ENCODE measurements at places on chromosomes 12 and 14.

DNA sequence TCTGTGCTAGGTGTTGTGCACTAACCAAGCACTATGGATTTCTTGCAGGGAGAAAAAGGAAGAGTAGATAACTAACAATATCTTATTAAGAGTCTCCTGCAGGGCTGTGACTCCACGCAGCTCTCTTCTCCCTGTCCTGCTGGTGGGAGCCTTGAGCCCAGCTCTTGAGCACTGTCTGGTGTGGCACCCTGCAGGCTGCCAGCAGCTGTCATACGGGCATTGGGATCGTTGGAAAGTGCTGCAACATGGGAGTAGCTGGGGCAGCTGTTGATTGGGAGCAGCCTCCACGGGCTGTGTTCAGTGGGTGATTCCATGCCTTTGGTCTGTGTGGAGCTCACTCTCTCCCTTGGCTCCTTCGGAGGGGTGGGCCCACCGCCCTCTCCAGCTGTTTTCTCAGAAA is 125.3 kb downstream of the FBXL14 start:
- no peak for DNase-seq

DNA sequence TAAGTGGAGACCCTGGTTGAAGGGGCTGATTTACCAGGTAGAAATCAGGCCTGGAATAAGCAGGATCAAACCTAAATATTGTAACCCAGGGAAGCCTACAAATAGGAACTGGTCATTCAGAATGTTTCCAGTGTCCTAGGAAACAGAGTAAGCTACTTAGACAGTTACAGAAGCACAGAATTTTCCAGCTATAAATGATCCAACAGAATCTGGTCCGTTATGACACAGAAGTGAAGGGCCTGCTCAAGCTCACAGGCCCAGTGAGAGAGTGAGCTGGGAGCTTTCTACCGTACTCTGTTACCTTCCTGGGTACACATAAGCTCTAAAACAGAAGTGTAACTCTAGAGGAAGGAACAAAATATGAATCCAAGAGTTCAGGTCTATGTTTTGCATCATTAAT is 119.1 kb downstream of the TTC7B start:
- DNase-seq, result no peak

DNA sequence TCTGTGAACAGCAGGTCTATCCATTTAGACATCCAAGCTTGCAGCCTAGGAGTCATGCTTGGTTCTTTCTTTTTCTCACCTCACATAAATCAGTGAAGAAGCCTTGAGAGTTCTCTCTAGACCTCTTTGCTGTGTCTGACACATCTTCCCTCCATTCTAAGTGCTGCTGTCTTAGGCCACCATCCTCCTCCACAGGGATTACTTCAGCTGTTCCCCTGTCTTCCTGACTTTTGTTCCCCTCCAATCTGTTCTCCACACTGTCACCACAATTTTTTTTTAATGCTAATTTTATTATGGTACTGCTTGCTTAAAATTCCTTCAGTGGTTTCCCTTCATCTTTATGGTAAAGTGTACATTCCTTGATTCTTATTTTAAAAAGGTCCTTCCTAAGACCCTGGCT is 71.8 kb downstream of the DERA start:
- DNase-seq, result no peak

- no peak for DNase-seq
Observed at GRCh38 chr12:54427106-54427505, 8.0 kb upstream of the ITGA5 start.

DNA sequence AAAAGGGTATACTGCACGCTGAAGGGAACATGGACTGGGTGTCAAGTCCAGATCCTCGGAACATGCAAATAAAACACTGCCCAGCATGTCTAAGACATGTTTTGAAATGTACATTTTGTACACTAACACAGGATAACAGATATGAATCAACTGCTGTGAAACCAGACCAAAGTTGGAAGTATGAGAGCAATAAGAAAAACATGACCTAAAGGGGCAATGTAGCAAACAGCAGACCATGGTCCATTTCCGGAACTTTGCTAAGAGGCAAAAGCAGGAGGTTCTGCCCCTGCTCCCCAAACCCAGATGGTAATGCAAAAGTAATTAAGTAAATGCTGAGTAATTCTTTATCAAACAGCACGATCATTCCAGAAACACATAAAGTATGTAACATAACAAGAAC is 125.2 kb downstream of the SLC25A21 start:
- DNase-seq, result no peak

DNA sequence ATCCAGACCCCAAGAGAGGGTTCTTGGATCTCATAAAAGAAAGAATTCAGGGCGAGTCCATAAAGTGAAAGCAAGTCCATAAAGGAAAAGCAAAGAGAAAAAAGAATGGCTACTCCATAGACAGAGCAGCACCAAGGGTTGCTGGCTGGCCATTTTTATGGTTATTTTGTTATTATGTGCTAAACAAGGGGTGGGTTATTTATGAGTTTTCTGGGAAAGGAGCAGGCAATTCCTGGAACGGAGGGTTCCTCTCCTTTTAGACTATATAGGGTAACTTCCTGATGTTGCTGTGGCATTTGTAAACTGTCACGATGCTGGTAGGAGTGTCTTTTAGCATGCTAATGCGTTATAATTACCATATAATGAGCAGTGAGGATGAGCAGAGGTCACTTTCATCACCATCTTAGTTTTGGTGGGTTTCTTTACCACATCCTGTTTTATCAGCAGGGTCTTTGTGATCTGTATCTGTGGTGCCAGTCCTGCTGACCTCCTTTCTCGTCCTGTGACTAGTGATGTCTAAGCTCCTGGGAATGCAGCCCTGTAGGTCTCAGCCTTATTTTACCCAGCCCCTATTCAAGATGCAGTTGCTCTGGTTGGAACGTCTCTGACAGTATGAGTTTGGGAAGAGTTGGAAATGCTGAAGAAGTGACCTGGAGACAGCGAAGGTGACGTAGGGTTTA is 100.5 kb downstream of the ZNF664 start:
- DNase-seq, result no peak

- DNase-seq, result no peak
Observed at GRCh38 chr14:86027144-86027543, 497.2 kb downstream of the FLRT2 start.

DNA sequence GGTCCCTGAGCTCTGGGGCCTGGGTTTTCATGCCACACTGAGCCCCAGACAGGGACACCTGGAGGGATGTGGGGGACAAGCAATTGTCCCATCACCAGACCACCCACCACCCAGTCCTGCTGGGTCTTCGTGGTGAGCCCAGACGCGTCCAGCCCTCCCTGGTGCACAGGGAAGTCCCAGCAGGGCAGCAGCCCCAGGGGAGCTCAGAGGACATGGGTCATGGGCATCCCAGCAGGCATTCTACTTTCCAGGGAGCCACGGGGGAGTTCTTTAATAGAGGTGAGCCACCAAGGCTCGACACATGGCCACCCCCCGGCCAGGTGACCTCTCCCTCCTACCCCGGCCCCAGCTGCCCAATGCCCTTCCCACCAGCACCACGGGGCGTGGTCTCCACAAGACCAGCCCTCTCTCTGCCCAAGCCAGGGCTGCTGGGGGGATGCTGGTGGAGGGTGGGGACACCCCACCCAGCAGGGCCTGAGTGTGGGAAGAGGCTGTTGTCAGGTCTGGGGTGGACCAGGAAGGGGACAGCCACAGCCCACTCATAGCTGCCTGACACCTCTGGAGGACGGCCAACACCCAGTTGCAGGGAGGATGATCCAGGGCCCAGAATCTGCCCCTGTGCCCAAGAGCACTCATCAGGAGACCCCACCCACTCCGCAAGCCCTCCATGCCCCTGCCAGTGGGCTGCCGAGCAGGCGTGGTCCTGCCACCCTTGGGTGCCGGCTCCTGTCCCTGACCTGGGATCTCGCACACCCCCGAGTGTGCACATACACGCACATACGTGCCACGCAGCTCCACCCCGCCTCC is 14.1 kb downstream of the AKT1 start:
- no peak for DNase-seq

- no peak for DNase-seq
Observed at GRCh38 chr12:56087220-56087619, 7.3 kb downstream of the ERBB3 start.

All from stimulated activated CD8-positive, alpha-beta memory T cell treated with anti-CD3 and anti-CD28 coated beads, Interleukin-4, amount 100 ng/mL, for 1 hour (primary cell).